CD8-positive, alpha-beta T cell (primary cell): ENCODE measurements at places on chromosomes 3 and 15.

DNA sequence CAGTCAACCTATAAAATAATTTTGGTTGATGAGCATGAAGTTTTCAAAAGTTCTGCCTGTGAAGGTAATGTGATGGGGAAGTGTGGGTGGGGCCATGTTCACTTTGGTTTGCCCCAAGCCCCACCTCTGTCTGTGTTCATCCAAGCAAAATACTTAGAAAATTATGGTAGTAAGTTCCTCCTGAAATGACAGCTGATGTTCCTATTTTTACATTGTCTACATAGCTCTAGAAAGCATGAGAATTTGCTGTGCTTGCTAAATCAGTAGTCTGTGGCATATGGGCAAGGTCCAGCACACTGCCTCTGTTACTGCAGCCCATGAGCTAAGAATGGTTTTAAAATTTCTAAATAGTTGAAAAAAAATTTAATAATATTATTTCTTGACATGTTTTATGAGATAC is 21.9 kb upstream of the CP start:
- DNase-seq: no peak

DNA sequence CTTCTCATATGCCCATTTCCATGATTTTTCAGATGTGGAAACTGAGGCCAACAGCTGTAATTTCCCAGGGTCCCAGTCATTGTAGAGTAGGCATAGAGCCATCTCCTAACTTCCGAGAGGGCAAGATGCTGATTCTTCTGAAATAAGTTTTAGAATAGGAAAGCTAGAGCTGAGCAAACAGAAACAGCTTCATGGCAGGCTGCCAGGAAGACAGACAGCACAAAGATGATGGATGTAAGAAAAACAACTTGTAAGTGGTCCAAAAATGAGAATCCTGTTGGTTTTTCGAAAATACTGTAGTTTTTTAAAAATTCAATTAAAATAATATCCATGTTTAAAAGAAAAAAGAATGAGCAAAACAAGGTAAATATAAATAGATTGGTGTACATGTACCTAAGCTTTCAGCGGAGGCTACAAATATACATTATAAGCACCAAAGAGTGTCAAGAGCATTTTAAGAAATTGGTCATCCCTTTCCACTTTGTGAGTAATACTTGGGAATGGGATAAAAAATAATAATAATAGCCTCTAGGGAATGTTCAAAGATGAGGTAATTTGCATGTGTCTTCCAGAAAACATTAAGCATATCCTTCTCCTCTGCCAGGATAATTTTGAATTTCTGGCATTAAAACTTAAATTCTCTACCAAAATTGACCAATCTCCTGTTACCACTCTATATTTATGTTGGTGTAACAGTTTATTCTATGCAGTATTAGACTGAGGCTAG is 406.6 kb downstream of the MECOM start:
- DNase-seq: no peak

DNA sequence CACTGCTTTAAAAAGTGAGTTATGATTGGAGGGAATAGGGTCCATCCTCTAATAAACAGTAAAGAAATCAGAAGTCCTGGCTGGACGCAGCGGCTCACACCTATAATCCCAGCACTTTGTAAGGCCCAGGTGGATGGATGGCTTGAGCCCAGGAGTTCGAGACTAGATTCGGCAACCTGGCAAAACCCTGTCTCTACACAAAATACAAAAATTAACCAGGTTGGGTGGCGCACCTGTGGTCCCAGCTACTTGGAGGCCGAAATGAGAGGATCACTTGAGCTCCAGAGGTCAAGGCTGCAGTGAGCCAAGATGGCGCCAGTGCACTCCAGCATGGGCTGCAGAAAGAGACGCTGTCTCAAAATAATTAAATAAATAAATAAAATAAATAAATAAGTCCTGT is 171.2 kb downstream of the POTEB3 start:
- no peak for DNase-seq

DNA sequence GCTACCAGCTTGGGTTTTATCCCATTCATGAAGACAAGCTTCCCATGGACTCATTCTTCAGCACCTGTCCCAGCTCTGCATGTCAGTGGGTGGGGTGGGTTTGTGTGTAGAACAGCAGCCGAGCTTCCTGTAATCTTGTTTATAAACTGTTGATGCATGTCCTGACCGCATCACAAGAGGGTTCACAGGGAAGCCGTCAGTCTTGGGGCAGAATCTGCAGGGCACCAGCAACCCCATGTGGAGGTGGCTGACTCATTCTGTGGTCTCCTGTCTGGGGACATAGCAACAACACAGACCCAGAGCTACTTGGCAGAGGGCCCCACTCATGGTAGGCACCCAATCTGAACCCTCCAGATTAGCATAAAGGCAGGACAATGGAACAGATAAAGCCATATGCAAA is 35.6 kb downstream of the DAPK2 start:
- DNase-seq: peak; percentile 97

DNA sequence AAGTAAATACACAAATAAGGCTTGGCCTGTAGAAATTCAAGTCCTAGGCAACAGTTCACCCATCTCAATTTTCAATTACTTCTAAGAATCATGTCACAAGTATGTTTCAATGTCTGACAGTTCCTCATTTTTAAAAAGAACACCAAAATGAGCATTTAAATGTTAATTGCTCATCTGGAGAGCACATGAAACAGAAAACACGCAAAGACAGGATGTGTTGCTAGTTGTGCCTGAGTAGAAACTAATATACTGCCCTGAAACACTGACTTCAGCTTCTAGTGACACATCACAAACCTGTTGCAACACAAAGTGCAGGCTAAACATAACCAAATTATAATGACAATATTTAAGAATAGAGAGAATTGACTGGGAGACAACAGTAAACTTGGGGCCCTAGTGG is 167.3 kb upstream of the THBS1 start:
- DNase-seq: no peak

GRCh38 chr3:19171794-19172193 is 23.5 kb downstream of the KCNH8 start:
- DNase-seq: no peak

- DNase-seq: no peak
Measured at GRCh38 chr3:77780278-77780996, 740.5 kb downstream of the ROBO2 start.

GRCh38 chr3:139128803-139129202 is 84.1 kb upstream of the PRR23C start:
- no peak for DNase-seq

GRCh38 chr3:136343446-136343845 is 93.3 kb downstream of the PCCB start:
- DNase-seq: no peak

- DNase-seq: no peak
Measured at GRCh38 chr3:182182531-182182968, 470.8 kb downstream of the SOX2 start.
